ENCODE measurements at places on chromosomes 12 and 14.
A peak's percentile ranks its signal among the peaks of the same experiment; 100 is the strongest.

- no peak for DNase-seq
Measured at GRCh38 chr14:69716478-69717187, 50.3 kb upstream of the SRSF5 start.

DNA sequence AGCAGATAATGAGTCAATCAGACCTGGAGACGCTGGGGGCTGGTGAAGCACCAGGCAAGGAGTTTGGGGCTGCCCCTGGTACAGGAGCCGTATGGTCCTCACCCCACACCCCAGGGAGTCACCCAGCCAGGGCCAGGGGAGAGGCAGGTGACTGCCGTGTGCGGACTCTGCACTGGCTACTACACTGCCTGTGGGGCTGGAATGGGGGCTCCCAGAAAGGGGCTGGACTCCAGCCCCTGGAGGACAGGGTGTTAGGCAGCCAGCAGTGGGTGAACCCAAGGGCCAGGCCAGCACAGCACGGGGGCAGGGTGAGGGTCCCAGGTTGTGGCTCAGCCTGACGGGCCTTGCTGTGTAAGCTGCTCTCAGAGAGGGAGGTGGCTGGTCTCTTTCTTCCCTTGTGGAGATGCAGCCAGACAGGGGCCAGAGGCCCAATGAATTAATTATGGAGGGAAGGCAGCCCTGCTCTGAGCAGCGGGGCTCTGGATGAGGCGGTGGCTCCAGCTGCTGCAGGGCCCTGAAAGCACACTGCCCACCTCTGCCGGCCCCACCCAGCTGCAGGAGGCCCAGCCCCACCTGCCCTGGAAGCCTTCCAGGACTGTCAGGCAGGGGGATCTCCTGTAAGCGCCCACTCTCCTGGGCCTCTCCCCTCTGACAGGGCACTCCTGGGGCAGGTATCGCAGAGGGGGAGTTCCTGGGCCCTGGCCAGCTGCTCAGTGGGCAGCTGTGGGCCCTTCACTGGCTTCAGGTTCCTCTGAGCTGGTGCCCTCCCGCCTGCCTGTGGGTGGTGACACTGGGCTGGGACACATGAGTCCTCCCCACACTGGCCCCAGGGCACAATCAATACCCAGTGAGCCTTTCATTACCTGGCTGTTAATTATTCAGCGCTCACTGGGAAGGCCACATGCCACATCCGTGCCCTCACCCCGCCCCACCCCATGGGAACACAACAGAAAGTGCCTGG is 142.5 kb upstream of the C14orf180 start:
- peak; percentile 4 for DNase-seq

DNA sequence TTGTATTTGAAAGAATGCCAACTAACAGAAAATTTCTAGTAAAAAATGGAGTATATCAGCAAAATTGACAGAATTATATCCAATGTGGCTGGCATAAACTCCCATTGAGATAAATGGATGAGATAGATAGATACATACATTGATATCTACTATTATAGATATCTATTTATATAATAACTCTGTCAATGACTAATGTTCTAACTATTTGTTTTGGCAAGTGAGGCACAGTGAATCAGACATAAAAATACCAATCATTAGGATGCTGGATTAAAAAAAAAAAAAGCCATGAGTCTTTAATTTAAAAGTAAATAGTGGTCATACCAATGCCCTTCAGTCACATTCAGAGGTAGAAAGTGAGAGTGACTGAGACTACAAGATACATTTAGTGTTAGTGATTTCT is 33.7 kb upstream of the GLIPR1 start:
- no peak for DNase-seq

DNA sequence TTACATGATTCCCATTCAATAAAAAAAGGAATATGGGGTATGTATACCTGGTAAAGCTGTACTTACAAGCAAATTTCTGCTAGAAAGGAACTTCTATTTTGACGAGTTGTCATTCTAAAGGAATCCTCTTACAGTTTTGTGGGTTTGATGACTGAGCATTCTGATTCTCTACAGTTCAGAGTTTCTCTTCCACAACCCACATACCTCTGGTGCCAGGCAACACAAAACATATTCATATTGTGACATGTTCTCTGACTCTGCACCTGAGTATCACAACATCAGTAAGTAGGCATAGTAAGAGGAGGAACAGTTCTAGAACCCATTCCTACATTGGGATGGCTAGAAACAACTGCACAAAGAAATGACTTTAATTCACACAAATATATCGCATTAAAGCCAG is 636.6 kb downstream of the MED13L start:
- DNase-seq, result no peak

- DNase-seq, result no peak
Measured at GRCh38 chr12:3309805-3310204, 181.2 kb upstream of the PRMT8 start.

DNA sequence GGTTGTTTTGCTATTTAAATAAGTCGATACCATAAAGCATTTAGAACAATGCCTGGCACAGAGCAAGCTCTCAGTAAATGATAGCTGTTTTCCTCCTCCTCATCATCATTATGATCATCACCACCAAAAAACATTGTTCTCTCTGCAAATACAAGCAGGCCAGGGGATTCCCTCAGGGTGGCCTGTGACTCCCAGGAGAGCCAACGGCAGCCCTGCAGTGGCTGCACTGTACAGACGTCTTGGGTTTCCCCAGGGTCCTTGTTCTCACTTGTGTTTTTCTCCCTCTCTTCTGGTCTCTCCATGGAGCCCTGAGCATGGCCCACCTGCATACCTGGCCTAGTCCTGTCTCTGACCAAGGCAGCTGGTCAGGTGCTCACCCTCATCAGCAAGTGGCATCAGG is 290.9 kb upstream of the PWP1 start:
- no peak for DNase-seq

DNA sequence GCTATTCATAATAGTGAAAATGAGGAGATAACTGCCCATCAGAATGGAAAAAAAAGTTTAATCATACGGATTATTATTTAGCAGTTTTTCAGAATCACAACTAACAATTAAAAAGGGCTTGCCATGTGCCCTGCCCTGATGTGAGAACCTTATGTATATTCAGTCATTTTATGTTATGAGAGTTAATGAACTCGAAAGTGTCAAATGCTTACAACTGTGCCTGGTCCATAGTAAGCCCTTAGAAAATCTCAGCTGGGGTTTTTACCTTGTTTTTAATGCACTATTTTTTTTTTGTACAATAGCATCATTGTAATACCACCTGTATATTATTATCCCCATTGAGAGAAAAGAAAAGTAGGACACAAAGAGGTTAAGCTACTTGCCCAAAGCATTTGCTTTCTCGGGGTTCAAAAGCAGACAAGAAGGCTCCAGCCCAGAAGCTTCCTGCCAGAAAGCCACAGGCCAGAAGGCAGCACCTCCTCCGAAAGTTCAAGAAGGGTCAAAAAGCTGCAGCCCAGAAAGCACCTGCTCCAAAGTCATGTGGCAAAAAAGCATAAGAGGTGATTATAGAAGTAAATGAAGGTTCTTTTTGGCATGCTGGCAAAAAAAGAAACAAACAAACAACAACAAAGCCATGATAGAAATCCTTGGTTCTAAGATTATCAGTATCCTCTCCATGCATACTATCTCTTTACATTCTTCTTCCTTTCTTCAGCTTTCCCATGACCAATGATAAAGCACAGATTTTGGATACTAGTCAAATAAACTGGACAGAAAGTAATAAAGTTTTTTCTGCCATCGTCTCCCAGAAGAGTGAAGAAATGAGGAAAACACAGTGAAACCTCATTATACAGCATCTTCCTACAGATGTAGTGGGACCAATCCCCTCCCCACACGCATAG is 59.1 kb upstream of the NAP1L1 start:
- DNase-seq, result no peak

All from HEK293T (cell line).